ENCODE measurements at places on chromosomes 13 and 19.

GRCh38 chr13:49814551-49815270 is 22.2 kb upstream of the KPNA3 start:
- no peak for DNase-seq

DNA sequence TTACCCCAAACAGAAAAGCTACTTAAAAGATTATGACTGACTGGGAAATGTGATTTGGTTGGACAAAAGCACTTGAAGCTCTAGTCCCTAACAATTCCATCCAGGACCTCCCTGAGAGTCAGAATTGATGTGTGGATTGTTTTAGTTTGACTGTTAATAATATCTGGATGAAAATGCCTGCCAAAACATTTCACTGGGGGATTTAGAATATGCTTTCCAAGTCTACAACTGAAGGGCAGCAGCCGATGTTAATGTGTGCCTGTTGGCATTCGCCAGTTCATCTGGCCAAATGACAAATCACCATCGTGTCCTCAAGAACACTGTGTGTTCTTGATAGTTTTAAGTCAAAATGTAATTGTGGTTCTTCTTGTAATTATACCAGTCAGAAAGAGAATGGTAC is 76.0 kb upstream of the TSC22D1 start:
- DNase-seq, result no peak

DNA sequence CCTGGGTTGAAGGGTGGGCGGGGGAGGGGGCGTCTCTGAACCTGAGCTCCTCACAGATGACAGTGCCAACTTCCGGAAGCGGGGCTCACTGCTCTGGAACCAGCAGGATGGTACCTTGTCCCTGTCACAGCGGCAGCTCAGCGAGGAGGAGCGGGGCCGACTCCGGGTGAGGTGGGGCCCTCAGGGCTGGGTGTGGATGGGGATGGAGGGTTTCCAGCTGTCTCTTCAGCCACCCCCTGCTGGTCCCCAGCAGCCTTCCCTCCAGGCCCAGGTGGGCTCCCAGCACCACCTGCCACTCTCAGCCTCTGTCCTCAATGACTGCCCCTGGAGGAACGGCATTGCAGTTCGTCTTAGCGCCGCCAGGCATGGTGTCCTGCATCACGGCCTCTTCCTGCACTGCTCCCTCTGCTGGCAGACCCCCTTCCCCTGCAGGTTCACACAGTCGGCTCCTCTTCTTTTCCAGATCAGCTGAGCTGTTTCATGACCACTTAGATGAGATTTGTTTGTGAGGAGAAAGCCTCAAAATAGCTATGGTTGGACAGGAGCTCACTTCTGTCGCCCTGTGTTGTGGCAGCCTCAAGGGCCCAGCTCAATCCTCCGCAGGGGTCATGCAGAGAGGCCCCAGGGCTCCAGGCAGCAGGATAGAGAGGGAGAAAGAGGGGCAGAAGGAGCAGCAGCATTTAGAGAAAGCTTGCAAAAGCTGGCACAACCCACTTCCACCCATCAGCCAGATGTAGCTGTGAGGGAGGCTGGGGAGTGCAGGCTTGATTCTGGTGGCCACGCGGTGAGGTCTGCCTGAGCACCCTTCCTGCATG is 2.5 kb upstream of the GARIN5A start:
- peak; percentile 49 for DNase-seq

DNA sequence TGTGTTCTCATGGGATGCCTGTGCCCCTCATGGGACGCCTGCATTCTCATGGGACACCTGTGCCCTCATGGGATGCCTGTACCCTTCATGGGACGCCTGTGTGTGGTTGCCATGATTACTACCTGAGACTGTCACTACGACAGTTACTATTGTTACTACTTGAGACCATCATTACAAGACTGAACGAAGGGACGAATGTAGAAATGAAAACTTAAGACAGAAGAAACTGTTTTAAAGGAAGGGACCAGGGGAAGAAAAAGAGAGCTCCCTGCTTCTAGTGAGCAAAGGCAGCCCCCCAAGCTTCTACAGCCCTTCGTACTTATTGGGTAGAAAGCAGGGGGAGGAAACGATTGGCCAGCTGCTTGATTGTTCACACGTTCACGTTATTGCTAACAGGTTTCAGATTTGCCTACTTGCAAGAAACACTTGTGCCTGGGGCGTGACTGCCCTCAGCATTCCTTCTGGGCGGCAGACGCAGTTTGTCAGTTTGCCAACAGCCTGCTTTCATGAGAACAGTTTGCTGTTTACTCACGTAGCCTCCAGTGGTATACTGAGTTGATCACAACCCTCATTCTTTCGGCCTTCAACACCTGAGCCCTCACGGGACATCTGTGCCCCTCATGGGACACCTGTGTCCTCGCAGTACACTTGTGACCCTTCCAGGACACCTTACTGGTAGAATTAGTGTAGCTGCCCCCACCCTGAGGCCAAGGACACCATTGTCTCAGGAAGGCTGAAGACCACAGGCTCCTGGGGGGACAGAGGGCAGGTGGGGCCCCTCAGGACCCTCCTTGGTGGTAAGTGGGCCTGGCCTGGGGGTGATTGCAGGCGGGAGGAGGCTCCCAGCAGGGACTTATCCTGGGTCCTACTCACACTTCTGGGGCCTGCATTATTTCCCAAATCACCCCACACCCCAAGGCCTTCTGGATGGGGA is 2.5 kb upstream of the S1PR4 start:
- no peak for DNase-seq

- DNase-seq, result no peak
These were observed 317.3 kb downstream of the PCDH17 start for GRCh38 chr13:57948884-57949283.

- no peak for DNase-seq
These were observed 61.4 kb downstream of the GPR12 start for GRCh38 chr13:26699197-26699490.

Data from cardiac muscle cell (in vitro differentiated cells and primary cell).